ENCODE measurements at places on chromosomes 1 and 21.
A peak's percentile ranks its signal among the peaks of the same experiment; 100 is the strongest.

DNA sequence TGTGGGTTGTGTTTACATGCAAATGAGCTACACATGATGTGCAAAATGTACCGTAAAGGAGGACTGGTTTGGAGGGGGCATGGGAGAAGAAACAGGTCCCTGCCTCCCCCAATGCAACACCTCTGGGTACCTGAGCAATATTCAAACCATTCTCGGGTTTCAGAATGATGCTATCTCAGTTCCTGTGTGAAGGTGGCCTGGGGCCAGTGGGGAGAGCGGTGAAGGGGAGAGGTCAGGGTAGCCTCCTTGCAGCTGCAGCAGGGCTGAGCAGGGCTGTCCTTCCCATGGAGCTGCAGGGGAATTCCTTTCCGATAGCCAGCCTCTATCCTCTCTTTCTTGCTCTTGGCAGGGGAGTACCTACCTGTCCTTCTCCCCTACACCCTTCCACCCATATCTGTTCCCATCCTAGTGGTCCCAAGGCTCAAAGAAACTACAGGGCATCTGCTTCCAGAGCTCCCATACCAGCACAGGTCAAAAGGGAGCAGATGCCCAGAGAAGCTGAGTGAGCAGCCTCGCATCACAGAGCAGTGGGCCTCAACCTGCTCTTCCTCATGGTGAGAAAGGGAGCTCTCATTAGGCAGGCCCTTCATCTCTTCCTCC is 11.9 kb downstream of the MEF2D start:
- DNase-seq = peak; percentile 79

DNA sequence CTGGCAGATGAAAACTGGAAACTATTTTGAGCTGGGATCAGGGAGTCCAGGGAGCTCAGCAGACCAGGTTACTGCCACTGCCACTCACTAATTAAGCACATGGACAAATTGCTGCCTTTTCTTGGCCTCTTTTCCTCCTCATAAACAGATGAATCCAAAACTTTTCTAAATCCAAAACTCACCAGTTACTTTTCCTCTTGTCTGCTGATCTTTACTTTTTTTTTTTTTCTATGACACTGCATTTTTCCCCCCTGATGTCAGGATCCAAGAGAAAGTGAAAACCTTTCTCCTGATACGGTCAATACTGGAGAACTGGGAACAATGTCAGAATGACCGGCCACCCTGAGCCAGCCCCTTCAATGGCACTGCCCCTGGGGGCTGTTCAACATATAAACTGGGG is 405.8 kb downstream of the DUSP10 start:
- DNase-seq = no peak

DNA sequence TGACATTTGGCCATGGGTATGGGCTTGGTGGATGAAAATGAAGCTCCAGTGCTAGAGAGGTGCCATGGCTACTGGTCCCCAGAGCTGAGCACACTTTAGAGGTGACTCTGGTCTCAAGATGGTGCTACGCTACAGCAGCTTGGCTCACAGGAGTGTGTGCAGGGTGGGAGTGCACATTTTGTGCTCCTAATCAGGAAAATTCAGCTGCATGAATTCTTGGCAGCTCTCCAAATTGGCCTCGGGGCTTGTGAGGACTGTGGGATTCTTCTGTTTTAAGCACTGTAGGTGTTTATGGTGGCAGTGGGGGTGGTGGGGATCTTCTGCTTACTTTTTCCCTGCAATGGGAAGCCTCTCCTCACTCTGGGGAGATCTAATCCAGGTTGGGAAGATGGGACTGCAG is 17.3 kb upstream of the TIPRL start:
- no peak for DNase-seq

DNA sequence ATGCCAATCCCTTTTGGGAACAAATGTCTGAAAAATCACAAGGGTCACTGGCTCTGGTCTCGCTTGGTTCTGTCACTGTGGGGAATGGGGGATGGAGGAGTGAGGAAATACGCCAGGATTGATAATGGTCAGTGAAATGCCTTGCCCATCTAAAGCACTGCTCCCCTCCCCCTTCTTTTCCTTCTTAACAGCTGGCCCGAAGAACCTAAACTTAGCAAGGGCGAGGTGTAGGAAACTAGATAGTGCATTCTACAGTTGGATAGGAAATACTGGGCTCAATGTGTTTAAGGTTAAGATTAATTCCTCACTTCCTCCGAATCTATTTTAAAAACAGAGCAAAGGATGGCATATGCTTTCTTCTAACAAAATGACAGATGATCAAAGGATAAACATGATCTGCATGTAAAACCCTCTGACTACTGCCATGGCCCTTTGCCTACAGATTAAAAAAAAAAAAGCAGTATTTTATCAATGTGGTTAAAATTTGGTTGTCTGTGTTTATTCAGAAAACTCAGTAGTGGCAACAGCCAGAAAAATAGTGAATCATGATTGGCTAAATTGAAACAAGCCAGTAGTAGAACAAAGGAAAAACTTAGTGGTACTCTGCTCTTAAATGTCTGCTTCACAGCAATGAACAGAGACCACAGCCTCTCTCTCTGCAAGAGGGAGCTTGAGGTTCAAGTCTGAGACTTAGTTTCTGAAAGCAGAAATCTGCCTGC is 86.1 kb upstream of the VAV3 start:
- DNase-seq = no peak

GRCh38 chr21:31917108-31917507 is 44.3 kb downstream of the HUNK start:
- no peak for DNase-seq

- DNase-seq = peak; percentile 91
These were observed 6.7 kb downstream of the NCDN start for GRCh38 chr1:35564037-35564883.

DNA sequence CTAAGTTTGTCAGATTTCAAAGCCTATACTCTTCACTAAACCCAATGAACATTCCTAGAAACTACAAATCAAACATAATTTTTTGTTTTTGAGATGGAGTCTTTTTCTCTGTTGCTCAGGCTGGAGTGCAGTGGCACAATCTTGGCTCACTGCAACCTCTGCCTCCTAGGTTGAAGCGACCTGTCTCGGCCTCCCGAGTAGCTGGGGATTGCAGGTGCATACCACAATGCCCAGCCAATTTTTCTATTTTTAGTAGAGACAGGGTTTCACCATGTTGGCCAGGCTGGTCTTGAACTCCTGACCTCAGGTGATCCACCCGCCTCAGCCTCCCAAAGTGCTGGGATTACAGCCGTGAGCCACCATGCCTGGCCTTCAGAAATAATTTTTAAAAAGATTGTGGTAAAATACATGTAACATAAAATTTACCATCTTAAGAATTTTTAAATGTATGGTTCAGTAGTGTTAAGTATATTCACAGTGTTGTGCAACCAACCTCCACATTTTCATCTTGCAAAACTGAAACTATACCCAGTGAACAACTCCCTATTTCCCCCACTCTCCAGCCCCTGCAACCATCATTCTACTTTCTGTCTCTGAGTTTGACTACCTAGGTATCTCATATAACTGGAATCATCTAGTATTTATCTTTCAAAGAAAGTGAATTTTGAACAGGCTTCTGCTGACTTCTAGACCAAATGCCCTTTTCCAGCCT is 2.7 kb upstream of the CFAP141 start:
- DNase-seq = no peak

- no peak for DNase-seq
These were observed 43.1 kb upstream of the CAPZB start for GRCh38 chr1:19528438-19528837.

DNA sequence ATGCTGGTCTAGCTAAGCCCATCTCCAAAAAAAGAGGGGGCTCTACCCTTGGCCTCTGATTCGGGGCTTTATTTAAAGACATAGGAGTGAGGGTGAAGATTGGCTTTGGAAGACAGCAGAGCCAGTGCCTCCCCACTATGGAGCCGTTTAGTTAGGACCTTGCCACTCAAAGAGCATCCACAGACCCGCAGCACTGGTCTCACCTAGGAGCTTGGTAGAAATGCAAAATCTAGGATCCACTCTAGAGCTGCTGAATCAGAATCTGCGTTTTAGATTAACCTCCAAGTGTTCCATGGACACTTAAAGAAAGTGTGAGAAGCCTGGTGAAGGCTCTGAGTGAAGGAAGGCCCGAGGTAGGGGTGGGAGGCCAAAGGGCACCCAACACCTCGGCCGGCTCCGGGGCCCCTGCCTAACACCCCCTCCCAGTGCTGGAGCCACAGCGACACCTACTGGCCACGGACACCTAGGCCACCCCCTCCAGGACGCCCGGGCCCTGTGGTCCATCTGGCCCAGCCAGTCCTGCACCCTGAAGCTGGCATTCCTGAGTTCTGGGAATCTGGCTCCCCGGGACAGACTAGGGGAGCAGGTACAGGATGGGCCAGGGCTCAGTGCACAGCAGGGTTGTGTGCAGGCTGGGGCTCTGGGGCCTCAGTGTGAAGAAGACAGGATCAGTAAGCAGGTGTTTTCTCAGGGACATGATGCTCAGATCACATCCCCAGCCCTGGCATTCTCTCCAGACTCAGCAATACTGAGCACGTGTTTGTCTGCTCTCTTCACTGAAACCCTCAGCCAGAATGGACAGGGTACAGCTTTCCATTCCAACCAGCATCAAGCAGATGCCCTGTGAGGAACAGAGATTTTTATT is 79.2 kb downstream of the TMEM53 start:
- DNase-seq = peak; percentile 90

DNA sequence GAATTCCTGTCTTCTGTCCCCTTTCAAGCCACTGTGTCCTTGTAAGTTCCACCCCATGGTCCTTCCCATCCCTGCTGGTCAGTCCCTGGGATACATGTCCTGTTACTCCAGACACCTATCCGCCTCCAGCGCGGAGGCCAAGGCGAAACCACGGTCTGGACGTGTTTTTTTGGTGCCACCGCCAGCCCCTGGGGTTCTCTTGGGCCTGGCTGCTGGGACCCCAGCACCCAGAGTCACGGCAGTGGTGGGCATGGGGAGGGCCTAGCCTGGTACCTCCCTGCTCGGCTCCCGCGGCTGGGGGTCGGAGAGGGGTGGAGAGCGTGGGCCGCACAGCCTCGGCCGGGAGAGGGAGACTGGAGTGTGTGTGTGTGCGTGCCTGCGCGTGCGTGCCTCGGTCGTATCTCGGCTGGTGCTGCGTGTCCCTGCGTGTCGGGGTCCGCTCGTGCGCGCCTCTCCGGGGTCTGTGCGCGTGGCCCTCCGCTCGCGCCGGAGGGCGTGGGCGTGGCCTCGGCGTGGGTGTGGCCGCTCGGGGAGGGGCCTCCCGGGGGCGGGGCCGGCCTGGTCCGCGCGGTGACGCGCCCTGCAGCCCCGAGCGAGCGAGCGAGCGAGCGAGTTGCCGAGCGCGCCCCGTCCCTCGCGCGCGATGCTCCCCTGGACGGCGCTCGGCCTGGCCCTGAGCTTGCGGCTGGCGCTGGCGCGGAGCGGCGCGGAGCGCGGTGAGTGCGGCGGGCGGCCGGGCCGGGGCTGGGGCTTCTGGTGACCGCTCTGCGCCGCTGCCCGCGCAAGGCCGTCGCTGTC is at the start of gene VWA1:
TSS of gene VWA1 (plus strand) at position 585 of the 798 bp plus-strand sequence. CDS start at position 644, 59 bp downstream.
- DNase-seq = peak; percentile 96

DNA sequence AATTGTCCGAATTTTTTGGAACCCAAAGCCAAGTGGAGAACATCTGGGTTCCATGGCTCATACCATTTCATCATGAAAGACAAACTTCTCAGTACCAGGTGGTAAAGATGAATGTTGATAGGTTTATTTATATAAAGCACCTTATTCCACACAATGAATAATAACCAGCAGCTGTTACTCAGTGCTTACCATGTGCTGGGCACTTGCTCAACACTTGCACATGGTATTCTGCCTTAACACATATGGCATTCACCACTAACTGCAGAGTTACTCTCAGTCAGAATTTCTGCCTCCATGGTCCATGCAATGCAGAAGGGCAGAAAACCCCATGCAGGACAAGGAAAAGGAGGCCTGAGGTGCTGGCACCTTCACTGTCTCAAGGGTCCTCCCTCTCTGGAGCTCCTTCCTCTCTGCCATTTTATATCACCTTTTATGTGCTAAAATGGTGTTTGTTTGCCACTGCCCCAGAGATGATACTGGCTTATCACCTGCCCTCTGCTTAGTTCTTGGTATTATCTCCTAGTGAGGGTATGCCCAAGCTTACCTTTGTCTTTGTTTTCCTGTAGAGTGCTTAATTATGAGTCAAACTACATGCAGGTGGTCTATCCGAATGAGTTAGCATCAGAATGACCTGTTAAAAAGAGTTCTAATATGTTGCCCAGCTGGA is 76.7 kb upstream of the ZNF326 start:
- DNase-seq = no peak

- DNase-seq = no peak
These were observed at the start of gene TCHHL1 for GRCh38 chr1:152089014-152089674. TSS of gene TCHHL1 (minus strand) at chr1:152089064. CDS start at chr1:152088143, 921 bp downstream.

- no peak for DNase-seq
These were observed 42.7 kb downstream of the ZSCAN20 start for GRCh38 chr1:33515112-33515511.

GRCh38 chr1:2644171-2644570 is 11.4 kb upstream of the MMEL1 start:
- no peak for DNase-seq

- no peak for DNase-seq
These were observed 139.8 kb downstream of the PRDM16 start for GRCh38 chr1:3208819-3209200.

- DNase-seq = no peak
These were observed 52.8 kb downstream of the ELK4 start for GRCh38 chr1:205578780-205579571.

GRCh38 chr1:214546886-214547641 is 4.3 kb downstream of the PTPN14 start:
- no peak for DNase-seq

GRCh38 chr1:9410737-9411297 is 118.1 kb downstream of the SPSB1 start:
- peak; percentile 66 for DNase-seq

DNA sequence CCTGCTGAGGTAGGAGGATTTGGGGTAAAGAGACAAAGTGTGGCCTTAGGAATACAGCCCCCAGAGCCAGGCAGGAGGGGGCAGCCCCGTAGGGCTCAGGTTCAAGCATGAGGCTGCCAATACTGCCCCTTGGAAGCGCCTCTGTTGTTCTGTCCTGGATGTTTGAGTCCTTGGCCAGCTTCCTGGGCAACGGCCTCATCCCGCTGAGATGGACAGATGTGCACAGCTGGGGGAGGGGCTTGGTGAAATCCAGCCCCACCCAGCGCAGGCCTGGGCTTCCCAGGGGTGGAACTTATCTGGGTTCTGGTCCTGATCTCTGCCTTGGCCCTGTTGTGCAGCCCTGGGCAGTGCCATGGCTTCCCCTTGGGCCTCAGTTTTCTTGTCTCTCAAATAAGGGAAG is 34.8 kb upstream of the MAN1C1 start:
- DNase-seq = no peak

- DNase-seq = peak; percentile 12
These were observed 112.3 kb upstream of the IFFO2 start for GRCh38 chr1:19068639-19069276.

DNA sequence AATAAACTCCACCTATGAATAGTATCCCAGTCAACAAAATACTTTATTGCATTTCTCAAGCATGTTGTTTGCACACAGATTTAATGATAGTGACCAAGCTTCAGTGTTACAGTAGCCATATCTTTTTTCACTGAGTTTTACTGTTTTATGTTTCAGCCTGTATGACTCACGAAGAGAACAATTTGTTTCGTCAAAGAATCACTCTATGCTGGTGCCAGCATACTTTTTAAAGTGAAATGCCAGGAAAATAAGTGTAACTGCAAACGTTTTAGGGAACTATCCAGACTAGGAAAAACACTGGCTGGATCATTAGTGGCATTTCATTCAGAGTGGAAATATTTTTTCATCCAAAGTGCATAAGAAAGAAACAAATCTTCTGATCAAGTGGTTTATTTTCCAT is 210.8 kb downstream of the COL11A1 start:
- DNase-seq = no peak

Data from GM13977 (cell line).